MV-4-11 (cell line): ENCODE measurements at places on chromosomes 2 and 18.

- DNase-seq, result no peak
Measured at GRCh38 chr2:152513681-152514080, 178.7 kb downstream of the FMNL2 start.

DNA sequence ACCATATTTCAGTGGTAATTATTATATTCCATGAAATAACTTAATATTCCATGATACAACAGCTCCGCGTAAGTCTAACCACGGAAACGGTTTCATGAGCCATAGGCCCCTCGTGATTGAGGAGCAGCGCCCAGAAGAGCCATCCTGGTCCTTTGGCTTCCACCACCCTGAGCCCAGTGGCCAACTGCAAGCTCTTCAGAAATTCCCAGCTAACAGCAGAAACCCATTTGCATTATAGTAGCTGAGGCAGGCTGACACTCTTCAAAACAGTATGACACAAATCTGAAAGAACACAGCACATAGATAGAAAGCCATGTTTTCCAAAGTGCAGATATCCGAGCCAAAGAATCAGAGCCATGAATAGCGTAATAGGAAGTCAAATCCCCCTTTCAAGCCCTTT, 120.9 kb upstream of the NFATC1 start:
- no peak for DNase-seq

GRCh38 chr2:64750001-64750816, 96.5 kb upstream of the SERTAD2 start:
- DNase-seq, result no peak

DNA sequence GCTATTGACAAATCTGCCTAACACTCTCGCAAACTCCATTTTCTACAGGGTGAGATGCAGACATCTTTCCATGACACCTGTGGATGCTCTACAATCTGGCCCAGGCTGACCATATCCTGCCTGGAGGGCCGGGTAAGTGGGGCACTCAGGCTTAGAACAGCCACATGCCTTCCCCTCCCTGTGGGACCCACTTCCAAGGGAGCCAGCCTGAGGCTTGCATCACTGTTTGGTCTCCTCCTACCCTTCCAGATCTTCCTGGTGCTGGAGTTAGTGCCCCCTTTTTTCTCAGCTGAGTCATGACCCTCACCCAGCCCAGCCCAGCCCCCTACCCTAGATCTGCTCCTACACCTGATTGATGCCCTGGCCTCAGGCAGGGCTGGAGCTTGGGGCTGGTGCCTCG, 150.2 kb upstream of the MSH6 start:
- DNase-seq, result no peak

GRCh38 chr2:119066272-119066804, 92.2 kb downstream of the C1QL2 start:
- no peak for DNase-seq

DNA sequence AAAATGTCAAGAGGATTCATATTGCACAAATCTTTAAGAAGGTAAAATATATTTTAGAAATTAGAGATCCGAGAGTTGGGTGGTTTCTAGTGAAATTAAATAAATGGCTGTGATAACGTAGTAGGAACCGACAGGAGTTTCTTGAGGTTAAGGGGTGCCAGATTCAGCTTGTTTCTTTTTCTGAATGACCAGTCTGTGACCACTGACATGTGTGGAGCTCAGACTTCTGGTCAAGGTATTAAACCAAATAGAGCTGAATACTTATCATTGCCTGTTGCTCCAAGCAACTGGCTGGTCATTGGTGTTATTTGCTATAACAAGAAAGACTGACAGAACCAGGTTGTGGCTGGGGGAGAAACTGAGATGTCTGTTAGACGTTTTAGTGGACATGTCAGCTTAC, 408.2 kb upstream of the HS6ST1 start:
- no peak for DNase-seq

DNA sequence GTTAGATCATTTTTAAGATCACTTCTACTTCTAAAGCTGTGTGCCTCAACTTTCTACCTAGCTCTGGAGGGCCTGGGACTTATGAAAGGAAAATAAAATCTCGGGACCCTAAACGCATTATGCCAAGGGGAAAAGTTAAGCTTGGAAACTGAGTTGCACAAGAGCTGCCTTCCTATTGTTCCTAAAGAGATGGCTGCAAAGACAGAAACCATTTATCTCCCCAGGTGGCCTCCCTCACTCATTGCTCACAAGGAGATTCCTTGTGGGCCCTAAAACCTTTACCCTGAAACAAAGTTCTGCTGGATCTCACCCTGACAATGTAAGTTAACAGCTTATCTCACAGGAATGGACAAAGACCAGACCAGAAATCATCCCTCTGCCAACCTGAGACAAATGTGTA, 26.8 kb downstream of the TUBB6 start:
- DNase-seq, result no peak
